ENCODE measurements at places on chromosomes 5 and 9.

DNA sequence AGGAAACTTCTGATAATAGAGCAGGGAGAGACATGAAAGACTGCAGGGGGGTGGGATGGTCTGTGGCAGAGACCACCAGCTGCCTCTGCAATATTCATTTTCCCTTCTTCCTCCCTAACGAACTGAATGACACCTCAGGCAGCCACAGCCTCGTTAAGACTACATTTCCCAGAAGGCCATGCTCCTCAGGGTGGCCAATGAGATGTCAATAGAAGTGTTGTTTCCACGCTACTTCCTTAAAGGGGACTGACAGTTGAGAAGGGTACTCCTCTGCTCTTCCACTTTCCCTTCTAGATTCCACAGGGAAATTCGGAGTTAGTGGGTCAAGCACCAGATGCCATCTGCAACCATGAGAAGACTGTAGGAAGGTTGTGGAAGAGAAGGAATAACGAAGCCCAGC lies 52.0 kb upstream of the DAPK1 start:
- DNase-seq: peak; percentile 37

GRCh38 chr9:122055701-122056100 lies 37.4 kb downstream of the TTLL11 start:
- no peak for DNase-seq

GRCh38 chr9:132163457-132163875 lies 1.6 kb downstream of the NTNG2 start:
- DNase-seq: no peak

- no peak for DNase-seq
Observed at GRCh38 chr5:123835421-123835820, 323.4 kb downstream of the CSNK1G3 start.

DNA sequence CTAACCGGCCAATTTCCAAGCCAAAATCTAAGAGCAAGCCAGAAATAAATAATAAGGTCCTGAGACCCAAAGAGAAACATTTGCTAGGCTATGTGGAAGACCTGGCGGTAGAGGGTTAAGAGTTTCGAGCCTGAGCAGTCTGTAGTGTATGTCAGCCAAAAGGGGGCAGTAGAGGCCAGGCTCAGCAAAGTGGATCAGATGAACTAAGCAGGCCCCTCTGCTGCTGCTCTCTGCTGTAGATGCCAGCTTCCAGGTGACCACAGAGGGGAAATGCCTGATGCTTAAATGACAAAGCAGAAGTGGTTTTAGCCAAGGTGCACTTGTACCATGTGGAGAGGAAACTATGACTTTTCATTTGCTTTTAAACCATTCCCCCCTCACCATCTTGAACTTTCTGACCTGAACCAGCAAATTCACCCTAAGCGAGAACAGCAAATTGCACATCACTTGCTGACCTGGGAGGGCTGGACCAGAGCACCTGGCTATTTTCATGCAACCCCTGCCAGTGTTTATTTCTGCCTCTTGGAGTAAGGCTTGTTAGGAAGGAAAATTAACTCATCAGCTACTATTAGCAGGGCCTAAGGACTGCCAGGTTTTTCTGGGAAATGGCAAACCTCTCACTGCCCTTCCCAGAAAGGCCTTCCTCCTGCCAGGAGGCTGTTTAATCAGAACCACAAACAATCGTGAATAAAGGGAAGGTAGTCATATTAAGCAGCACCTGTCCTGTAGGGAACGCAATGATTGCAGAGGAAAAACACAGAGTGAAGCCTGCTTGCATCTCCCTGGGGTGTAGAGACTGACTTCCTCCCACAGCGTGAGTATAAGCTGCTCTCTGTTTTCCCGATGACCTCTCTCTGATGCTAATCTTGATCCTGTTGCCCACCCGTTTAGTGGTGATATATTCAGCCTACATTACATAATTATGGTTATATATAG lies 818.2 kb downstream of the TLR4 start:
- DNase-seq: peak; percentile 49

- no peak for DNase-seq
Observed at GRCh38 chr5:149213264-149213880, 58.3 kb upstream of the AFAP1L1 start.

GRCh38 chr9:89606624-89607311 lies 2.0 kb downstream of the GADD45G start:
- DNase-seq: peak; percentile 57

DNA sequence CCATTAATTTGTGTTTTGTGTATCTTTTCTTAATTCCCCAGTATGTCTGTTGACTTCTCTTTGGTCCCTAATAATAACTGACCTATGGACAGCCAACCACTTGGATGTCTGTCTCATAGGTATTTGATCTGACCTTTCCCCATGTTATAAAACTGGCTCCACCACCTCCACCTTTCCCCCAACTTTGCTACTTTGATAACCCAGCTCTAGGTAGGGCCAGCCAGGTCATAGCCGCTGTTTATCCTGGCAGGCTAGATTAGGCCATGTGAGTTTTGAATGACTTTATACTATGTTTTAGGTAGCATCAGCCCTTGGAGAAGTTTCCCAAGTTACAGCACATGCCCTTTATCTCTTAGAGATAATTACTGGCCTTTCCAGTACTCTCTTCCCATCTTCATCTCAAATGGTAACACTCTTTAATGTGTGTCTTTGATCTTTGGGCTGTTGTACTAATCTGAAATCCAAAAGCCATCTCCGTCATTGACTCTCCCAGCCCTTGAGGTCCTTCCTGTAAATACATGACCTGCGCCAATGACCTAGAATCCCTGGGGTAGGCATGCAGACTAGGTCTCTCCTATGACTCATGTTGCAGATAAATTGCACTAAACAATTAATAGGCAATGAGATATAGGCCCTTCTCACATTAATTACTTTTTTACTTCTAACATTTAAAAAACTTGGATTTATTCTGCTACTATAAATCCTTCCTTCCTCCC lies 152.6 kb downstream of the CD180 start:
- no peak for DNase-seq

DNA sequence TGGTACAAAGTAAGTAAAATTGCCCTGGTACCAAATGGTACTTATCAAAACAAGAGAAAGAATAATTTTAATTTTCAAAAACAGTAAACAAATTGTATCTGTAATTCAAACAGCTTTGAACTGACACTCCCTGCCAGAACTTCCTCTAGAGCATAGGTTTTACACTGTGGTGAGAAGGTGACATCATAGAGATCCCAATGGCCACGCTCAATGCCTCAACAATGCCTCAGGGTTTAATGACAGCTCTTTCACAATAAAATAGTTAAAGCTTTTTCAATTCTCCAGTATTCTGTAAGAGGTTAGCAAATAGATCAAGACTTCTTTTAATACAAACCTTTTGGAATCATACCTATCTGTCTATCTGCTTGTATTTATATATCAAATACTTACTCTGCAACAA lies 437.1 kb downstream of the PRR16 start:
- no peak for DNase-seq

- DNase-seq: no peak
Observed at GRCh38 chr9:121840838-121841760, 189.7 kb downstream of the DAB2IP start.

DNA sequence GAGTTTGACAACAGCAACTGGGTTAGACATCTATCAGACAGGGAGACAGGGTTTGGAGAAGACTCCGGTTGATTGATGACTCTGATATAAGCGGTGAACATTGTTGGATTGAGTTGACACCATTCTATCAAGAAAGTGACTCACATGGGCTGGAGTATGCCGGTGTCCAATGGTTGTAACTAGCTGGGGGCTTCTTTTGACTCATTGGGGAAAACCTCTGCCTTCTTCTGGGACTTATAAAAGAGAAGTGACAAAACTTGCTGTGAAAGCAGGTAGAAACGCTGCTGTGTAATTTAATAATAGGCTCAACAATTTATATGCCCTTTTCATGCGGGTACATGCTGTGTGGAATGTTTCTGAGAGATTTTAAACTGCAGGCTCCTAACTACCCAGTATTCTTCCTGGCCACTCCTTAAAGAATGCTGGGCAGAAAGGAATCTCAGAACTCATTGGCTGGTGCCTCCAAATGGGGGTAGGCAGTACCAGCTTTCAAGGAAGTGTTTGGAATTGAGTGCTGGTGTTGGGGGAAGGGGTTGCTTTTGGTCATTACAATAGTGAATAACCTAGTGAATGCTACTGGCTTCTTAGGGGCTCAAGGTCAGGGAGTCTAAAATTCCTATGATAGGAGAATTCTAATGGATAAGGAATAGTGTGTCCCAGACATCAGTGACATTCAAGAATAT lies 43.9 kb downstream of the FYB1 start:
- peak; percentile 82 for DNase-seq

DNA sequence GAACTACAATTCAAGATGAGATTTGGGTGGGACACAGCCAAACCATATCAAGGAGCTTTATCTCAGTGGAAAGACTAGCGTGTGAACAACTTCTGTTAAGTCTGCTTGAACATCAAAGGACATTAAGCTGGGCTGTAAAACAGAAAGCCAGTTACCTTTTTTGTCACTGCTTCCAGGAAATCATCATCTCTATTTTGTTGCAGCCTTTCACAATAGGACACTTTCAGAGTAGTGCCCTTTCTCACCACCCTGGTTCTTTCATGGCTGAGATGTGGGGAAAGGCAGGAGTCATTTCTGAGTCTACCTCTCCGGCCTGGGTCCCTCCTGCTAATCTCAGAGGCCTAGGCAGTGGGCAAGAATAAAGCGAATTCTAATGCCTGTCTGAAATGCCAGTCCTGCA lies 96.2 kb upstream of the PPP1R2B start:
- peak; percentile 29 for DNase-seq

DNA sequence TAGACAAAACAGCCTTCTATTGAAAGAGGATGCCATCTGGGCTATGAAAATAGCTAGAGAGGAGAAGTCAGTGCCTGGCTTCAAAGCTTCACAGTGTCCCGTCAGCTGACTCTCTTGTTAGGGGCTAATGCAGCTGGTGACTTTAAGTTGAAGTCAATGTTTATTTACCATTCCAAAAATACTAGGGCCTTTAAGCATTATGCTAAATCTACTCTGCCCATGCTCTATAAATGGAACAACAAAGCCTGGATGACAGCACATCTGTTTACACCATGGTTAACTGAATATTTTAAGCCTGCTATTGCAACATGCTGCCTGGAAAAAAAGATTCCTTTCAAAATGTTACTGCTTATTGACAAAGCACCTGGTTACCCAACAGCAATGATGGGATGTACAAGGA lies 309.1 kb downstream of the NTRK2 start:
- DNase-seq: no peak

DNA sequence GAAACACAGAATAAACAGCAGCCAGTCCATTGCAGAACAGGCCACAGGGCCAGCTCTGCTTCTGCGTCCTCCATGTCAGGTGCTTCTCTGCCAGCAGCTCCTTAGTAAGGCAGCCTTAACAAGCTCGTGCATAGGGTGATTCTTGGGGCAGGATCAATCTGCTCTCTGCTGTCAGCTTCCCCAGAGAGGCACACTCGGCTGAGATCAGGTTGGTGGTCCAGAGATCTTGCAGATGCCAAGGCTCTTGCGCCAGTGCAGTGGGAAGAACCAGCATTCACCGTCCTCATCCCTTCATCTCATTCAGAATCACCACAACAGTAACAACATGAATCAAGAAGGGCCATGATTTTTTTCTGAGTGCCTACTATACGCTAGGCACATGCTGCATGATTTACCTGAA lies 49.0 kb upstream of the ALDH1B1 start:
- no peak for DNase-seq

DNA sequence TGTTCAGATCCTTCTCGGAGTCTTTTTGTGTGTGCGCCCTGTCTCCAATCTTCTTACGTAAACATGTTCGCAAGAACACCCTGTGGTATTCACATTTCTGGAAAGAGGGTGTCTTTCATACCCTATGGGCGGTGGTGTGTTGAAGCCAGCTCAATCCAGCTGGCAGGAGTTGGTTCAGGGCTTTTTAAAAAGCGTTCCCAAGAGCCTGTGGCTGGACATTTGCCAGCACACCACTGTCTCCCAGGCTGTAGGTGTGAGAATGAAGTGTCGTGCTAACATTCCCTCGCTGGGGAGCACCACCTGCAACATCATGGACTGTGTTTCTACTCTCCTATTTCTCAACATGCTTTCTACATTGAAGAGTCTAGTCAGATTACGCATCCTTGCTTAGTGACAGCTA lies 51.7 kb downstream of the S1PR3 start:
- no peak for DNase-seq
